HFFc6 (cell line): ENCODE measurements at places on chromosomes 4 and X. TPM values are rescaled to one million over a fixed set of nuclear protein-coding genes. Genes with fewer than 3 reads are reported as not detected.

DNA sequence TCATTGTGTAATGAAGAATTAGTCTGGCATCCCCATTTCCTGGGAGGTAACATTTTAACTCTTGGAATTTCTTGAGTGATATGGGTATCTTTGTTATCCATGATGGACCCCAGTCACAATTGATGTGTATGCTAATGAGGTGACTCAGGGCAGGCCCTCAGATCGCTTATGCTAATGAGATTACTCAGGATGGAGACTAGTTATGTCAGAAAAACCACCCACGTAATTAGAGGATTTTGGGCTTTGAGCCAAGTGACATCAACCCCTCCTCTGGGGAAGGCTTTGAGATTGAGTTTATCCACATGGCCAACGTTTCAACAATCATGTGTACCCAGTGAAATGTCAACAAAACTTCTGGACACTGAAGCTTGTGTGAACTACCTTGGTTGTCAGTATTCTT lies 772.7 kb downstream of the STPG2 start:
- DNase-seq: no peak

- DNase-seq: no peak
Measured at GRCh38 chrX:21963269-21963668, 22.8 kb downstream of the SMS start.

DNA sequence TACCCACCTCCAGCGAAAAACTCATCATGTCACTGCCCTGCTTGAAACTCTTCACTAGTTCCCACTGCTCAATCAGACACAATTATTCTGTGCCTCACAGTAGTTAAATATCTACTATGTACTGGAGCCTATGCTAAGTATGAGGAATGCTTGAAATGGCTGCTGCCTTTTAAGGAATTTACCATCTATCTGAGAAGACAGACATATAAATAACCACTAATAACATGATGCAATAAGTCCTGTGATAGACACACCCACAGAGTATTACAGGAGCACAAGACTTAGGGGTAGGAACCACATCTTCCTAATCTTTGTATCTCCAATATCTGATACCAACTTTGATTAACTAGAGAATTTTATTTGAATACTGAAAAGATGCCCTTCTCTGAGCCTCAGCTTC lies 21.1 kb downstream of the SLC25A53 start:
- no peak for DNase-seq

DNA sequence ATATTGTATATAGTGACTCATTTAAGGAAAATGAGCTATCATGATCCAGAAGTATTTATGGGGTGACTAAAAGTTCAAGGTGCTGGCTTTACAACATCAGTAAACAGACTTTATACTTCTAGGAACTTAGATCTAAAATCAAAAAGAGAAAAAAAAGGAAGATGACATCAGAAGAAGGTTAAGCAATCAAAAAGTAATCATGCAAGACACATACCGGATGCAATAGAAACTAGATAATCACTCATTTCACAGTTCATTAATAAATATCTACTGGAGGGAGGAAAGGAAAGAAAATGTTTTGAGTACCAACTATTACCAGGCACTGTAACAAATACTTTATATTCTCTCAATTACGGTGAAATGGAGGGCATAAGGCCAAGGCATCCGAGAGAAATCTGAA lies 276.4 kb downstream of the SPRY1 start:
- peak; percentile 7 for DNase-seq

- DNase-seq: no peak
Measured at GRCh38 chrX:104347860-104348259, 93.1 kb upstream of the ESX1 start.

DNA sequence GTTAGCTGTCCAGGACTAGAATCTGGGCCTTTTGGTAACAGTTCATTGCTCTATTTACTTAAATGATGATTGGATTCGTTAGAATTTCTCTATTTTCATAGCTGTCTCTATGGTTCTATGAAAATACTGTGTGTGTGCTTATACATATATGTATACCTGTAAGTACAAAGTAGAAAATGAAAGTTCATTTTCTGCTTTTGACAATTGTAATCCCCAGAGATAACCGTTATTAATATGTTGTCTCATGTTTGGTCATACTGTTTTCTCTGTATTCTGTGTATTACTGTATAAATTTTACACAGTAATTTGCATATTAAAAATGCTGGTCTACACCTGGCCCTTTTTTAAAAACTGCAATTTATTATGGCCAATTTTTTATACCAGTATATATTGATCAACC lies 55.4 kb downstream of the CLCN3 start:
- DNase-seq: no peak

- DNase-seq: no peak
Measured at GRCh38 chr4:85200106-85200505, 233.6 kb upstream of the WDFY3 start.

- peak; percentile 16 for DNase-seq
Measured at GRCh38 chr4:98996056-98996764, 689 bp downstream of the METAP1 start.

DNA sequence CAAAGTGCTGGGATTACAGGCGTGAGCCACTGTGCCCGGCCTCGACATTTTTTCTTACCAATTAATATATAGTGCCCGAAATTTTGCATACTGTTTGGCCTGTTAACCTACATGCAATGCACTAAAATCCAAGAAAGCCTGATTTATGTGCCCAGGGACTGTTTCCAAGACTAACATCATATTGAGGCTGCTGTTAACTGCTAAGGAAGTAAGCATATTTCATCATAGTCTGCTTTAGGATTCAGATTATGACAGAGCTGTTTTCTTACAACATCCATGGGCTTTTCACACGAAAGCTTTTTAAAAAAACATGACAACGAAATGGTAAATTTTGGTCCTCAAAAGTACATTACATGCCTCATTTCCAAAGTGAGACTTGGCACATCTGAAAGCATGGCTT lies 84.4 kb downstream of the STOX2 start:
- no peak for DNase-seq

DNA sequence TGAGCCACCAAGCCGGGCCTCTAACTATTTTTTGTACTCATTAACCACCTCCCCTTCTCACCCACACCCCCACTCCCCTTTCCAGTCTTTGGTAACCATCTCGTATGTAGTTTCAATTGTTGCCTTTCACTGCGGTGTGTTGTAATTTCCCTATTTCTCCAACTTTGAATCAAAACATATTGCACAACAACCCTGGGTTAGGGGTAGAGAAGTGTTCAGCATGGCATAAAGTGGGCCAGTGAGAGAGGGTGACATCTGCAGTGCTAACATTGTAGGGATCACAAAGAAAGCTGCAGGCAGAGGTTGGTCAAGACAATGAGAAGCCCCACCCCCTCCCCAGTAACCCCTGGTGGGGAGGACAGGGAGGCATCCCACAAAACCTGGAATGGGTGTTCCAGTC lies 92.7 kb downstream of the SPATA18 start:
- no peak for DNase-seq

- DNase-seq: no peak
Measured at GRCh38 chrX:90040807-90041206, 119.1 kb downstream of the TGIF2LX start.

DNA sequence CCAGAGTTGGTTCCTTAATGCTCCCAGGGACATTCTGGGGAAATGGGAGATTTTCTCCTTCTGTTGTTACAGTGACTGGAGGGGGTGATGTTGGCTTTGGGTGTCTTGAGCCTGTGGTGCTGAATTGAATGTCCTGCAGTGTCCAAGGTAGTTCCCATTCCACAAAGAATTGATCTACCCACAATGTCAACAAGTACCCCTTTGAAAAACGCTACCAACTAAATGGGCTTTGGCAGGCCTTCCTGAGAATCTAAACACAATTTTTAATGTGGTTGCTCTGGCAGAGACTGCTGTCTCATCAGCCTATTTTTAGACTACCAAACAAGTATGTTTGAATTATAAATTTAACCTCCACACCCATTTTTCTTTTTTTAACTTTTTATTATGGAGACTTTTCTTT lies 69.4 kb downstream of the CCKAR start:
- DNase-seq: peak; percentile 14

GRCh38 chrX:153667281-153667955 lies 6.2 kb downstream of the PNCK start:
- DNase-seq: no peak

GRCh38 chrX:100698551-100698950 lies 33.4 kb downstream of the SYTL4 start:
- DNase-seq: no peak

DNA sequence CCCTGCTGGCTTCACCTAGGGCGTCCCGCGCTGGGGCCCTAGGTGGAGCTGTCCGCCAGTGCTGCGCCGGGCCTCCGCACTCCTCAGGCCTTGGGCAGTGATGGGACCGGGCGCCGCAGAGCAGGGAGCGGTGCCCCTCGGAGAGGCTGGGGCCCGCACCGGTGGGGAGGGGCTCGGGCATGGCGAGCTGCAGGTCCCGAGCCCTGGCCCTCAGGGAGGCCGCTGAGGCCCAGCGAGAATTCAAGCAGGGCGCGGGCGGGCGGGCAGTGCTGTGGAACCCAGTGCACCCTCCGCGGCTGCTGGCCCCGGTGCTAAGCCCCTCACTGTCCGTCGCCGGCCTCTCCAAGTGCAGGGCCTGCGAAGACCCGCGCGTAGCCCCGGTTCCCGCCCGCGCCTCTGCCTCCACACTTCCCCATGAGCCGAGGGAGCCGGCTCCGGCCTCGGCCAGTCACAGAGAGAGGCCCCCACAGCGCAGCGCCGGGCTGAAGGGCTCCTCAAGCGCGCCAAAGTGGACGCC lies 565.1 kb upstream of the NDST4 start:
- no peak for DNase-seq

DNA sequence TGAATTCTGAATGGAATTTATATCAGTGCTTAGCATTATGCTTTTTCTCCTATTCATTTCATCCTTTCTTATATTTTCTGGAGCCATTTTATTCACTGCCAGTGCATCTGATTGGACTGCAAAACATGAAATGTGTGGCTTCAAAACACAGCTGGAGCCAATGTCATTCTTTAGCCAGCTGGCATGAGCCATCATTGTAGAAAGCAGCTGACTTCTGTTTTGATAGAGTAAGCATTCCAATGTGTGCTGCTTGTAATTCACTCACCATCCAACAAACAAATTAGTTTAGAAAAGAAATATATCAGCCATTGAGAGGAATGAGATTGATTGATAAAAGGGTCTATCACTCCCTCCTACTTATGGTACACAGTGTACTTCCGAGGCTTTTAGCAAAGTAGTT lies 2616.0 kb downstream of the ARAP2 start:
- no peak for DNase-seq

DNA sequence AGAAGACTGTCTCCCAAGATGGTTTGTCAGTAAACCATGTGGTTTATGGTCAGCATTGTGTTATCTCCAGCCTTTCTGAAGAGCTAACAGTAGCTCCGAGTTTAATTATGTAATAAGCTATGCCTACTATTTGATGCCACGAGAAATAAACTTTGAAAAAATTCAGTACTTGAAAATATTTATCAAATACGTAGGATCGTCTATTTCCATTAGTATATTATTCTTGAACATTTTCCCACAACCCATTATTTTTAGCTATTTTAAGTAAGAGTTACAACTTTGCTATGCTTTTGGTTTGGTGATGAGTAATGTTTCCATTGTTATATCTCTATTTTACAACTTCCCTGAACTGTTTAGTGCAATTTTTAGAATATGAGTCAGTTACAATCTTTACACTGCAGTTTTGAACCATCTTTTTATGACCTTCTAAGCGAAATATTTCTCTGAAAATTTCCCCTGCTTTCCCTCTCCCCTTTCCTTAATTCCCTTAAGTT lies 44.5 kb upstream of the TRIM2 start:
- DNase-seq: peak; percentile 79

DNA sequence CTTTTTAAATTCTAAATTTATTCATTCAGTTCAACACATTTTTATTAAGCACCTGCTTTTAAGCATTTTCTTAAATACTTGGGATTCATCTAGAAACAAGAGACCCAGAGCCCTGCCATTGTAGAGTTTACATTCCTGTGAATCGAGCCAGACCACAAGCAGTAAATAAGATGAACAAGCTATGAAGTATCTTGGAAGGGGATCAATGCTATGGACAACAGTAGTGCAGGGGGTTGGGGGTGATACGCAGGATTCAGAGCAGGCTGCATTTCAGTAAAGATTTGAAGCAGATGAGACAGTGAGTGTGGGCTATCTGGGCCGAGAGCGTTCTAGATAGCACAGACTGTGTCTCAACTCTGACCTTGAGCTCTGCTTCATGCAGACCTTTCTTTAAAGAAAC lies 35.1 kb downstream of the CLDN22 start:
- peak; percentile 60 for DNase-seq

DNA sequence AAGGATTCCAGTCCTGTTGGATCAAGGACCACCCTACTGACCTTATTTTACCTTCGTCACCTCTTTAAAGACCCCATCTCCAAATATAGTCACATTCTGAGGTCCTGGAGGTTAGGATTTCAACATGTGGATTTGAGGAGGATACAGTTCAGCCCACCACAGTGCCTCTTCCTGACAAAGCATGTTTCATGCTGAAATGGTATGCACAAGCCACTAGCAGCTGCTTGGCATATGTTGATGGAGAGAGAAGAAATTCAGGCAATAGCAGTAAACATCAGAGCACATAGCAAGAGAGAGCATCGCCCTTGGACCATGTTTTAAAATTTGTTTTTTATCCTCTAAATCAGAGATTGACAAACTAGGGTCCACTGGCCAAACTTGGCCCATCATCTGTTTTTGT lies 172.1 kb downstream of the PRKX start:
- no peak for DNase-seq

- no peak for DNase-seq
Measured at GRCh38 chr4:92265021-92265420, 38.7 kb upstream of the GRID2 start.

DNA sequence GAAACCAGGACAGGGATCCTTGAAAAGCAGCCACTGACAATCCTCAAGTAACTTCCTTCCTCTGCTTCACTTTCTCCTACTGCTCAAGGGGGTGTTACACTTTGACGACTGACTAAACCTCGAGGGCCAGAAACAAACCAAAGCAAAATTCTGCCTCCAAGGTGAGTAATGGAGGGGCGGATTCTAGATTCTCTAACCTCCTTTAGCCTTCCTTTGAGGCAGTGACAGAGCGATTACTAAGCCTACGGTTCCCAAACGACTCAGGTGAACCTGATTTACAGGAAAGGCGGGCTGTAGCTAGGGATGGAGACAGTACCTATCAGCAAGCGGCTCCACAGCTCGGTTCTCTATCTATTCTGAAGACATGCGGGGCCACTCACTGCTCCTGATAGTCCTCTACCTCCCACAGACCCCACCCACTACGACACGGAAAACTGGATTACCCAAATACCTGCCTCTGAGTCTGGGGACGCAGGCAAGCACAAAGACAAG lies 487 bp downstream of the TBCK start:
- peak; percentile 36 for DNase-seq

GRCh38 chr4:151355155-151355554 lies 29.8 kb upstream of the SH3D19 start:
- no peak for DNase-seq

PPEF1 gene
- not detected in 3 replicates for total RNA-seq

NWD2 gene
- total RNA-seq: not detected in 3 replicates

TMPRSS11D gene
- not detected in 3 replicates for total RNA-seq

PWWP3B gene
- not detected in 3 replicates for total RNA-seq

ARMCX6 gene
- total RNA-seq: 80.8 to 101 TPM (median 96.3 TPM) in 3 replicates

PRDM8 gene
- total RNA-seq: 19.3 to 25.4 TPM (median 23.6 TPM) in 3 replicates

CLNK gene
- not detected in 3 replicates for total RNA-seq

SUPT20HL1 gene
- total RNA-seq: not detected in 2 replicates

TLR3 gene
- 0.48 to 0.74 TPM (median 0.57 TPM) in 3 replicates for total RNA-seq

NONO gene
- total RNA-seq: 367 to 454 TPM (median 387 TPM) in 3 replicates

CT45A1 gene
- total RNA-seq: not detected in 2 replicates
